Stimulated activated CD4-positive, alpha-beta T cell treated with anti-CD3 and anti-CD28 coated beads, Interleukin-15, amount 100 ng/mL, for 48 hours (primary cell): ENCODE measurements at places on chromosomes 11 and 22.

GRCh38 chr22:38353701-38354100 lies 36.5 kb upstream of the CSNK1E start:
- no peak for DNase-seq

DNA sequence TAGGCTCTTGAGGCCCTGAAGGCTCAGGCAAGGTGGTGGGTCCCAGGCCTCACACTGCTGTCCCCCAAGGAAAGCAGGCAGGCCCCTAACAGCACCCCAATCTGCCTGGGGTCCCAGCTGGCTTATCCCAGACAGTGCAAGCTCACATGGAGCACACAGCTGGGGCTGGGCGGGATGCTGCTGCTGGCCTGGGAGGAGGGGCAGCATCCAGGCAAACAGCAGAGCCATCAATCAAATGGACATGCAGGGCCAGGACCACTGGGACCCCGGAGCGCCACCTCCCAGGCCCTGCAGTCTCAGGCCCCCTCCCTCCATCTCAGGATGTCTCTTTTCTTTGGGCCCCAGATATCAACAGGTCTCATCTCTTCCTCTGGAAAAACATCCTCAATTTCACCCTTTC lies 140.3 kb downstream of the BRD1 start:
- DNase-seq, result no peak

DNA sequence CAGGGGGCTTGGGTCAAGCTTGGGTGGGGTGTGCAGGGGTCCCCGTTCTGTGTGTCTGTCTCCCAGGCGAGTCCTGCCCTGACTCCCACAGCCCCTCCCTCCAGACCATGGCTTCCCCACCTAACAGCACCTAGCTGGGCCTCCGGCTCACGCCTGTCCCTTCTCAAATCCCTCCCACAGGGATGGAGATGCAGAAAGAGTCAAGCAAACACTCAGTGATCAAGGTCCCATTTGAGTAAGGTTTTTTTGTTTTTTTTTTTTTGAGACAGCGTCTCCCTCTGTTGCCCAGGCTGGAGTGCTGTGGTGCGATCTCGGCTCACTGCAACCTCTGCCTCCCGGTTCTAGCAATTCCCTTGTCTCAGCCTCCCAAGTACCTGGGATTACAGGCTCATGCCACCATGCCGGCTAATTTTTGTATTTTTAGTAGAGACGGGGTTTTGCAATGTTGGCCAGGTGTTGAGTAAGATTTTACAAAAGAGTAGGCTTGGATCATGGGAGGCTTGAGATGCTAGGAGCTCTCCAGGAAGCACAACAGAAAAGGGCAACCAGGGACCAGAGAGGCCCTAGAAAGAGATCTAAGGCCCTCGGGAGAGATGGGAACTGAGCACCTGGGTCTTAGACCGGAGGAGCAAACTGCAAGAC lies 5.7 kb downstream of the APOBEC3D start:
- no peak for DNase-seq

DNA sequence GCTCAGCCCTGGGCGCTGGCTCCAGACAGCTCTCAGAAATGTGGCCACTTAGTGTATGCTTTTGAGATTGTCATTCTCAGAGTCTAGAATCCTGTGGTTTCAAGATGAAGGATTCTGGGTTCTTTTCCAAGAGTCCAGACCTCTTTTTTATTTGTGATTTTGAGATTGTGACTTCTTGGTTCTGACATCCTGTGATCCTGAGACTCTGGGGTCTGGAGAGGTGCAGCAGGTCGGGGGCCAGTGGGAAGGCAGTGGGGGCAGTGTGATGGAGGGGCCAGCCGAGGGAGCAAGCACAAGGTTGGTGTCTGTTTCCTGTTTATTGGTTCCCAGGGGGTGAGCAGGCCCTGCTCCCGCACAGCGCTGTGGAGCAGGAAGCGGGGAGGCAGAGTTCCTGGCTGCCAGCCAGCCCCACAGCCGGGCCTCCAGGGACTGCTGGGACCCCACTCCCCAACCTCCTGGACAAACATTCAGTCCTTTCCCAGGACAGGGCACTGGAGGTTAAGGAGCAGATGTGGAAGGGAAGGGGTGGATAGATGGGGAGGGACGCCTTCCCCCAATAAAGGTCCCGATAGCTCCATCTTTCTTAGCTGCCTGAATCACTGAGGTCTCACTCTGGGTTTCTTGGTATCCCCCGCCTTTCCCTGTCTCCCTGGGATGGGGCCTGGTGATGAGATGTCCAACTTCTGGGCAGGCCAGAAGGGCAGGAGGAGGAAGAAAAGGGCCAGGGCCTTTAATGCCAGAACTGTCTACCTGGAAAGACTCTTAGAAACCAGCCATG lies 13.7 kb downstream of the ARHGEF17 start:
- no peak for DNase-seq

- no peak for DNase-seq
Measured at GRCh38 chr11:95767498-95767897, 22.1 kb downstream of the FAM76B start.

DNA sequence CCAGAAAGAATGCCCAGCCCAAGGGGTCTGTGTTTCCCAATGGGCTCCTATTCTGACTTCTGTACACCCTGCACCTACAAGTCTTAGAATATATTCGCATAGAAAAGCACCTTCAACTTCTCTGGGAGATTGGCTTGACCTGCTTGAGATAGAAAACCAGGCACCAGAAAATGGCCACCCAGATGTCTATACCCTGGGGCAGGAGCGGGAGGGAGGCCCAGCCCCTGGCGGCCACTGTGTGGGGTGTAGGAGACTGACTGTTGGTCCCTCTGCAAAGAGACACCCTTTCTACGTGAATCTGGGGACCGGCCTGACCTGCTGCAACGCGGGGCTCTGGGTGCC lies 8.5 kb downstream of the DENND6B start:
- no peak for DNase-seq

DNA sequence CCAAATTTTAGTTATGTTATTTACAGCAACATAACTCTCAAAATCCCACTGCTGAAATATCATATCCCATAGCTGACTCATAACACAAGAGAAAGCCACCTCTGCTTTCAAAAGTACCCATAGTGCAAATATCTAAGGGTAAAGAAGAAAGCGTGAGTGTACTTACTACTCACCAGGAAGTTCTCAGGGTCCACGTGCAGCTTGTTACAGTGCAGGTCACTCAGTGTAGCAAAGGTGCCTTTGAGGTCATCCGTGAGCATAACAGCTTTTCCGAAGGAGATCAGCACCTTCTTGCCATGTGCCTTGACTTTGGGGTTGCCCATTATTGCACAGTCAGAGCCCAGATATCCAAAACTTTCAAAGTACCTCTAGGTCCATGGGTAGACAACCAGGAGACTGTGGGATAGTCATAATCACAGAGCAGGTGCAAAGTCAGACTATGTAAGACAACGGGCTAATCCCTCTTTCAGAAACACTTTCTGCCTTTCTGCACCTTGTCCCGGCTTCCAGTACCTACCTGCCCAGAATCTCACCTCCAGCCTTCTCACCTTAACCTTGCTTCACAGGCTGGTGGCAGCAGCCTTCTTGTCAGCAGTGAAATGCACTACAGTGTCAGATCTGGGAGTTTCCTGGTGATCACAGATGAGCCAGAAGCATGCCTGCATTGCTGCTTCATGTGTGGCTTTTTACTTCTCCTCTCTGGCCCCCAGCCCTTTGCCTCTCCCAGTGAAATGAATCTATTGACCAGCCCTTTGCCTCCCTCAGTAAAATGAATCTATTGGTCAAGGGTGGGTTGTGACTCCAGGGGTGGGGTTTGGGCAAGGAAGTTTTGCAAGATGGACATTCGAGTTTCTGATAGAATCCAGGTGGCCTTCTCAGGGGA lies 6.5 kb downstream of the HBG1 start:
- no peak for DNase-seq

- DNase-seq, result no peak
Measured at GRCh38 chr22:31734512-31734911, 15.4 kb downstream of the PRR14L start.

- no peak for DNase-seq
Measured at GRCh38 chr11:6260207-6260726, 629 bp downstream of the CCKBR start.

GRCh38 chr11:128405714-128406662 lies 181.4 kb downstream of the ETS1 start:
- DNase-seq, result no peak

GRCh38 chr11:12942157-12942556 lies 67.0 kb upstream of the RASSF10 start:
- DNase-seq, result no peak

GRCh38 chr22:44408829-44409192 lies 89.2 kb downstream of the RTL6 start:
- no peak for DNase-seq

DNA sequence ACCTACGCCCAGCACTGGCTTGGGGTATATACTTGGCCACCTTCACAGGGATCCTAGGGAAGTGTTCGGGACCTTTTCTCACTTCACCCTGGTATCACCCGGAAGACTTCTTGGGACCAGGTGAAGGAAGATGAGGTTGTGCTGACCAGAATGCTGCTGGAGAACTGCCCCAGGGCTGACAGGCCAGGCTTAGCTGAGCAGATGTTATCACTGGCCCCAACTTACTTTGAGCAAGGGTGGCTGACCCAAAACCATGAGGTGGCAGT lies 4.5 kb downstream of the FTH1 start:
- DNase-seq, result no peak

DNA sequence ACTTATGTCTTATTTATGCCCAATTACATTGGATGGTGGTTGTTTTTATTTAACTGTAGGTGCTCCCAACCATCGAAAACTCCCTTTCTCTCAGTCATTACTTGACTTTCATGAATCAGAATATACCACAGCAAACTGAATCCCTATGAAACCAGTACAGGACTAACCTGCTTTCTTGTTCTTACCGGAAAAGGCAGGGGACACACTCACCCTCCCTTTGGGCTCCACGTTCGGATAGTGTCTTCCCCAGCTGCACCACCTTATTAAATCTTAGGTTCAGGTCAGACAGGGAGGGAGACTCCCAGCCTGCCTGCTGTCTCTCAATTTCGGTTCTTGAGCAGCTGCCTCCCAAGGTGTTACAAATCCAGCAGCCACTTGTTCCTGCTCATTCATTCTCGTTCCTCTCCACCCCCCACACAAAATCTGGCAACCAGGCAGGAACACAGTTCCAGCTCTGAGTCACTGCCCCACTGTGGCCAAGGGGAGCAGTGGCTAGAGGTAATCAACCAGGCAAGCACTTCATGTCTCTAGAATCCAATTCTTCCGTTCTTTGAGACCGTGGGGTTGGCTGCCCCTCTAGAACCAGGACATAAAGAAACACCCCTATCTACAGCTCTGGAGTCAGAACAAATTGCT lies 133.0 kb downstream of the PLEKHA7 start:
- DNase-seq, result no peak

DNA sequence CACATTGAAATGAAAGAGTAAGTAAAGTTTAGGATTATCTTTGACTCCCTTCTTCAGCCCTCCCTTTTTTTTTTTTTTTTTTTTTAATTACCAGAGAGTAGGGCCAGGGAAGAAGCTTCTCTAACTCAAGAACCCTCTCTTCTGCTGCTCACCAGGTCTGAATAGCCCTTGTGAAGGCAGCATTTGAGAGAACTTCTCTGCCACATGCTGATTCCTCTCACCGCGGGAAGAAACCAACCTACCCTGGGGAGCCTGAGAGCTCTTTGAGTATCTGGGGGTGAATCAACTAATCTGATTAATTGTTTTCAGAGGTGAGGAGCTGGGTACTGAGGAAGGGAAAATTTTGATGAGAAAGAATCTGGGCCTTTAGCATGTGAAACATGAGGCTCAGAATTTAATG lies 434.5 kb upstream of the CCDC90B start:
- DNase-seq, result no peak

DNA sequence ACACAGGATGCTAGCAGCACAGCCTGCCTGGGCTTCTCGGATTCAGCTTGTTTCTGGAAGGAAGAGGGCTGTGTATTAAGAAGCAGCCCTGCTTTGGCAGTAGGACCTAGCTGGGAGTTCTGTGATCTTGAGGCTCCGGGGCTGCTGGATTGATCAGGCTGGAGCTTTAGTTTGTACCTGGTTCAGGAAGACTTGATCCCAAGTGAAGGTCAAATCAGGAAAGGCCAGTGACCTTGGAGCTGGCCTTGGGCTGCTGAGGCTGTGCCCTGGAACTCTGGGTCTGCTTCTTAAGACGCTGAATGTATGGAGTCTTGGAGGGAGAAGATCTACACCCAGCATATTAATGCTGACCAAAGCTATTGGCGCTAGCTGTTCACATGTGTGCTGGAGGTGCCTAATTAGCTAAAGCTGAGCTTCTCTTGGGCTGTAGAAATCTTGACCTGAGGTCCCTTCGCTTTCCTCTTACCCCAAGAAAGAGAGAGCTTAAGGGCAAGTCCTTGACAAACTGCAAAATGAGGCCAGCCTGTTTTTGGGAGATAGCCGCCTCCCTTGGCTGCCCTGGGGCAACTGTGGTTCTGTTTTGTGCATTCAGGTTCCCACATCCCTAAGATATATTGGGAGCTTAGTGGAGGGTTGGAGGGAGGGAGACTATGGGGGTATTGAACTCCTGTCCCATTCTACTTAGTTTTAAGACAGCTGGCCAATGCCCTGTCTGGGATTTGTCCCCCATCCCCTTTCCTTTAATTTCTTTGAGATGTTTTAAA lies 135.9 kb downstream of the DBX1 start:
- DNase-seq, result no peak

DNA sequence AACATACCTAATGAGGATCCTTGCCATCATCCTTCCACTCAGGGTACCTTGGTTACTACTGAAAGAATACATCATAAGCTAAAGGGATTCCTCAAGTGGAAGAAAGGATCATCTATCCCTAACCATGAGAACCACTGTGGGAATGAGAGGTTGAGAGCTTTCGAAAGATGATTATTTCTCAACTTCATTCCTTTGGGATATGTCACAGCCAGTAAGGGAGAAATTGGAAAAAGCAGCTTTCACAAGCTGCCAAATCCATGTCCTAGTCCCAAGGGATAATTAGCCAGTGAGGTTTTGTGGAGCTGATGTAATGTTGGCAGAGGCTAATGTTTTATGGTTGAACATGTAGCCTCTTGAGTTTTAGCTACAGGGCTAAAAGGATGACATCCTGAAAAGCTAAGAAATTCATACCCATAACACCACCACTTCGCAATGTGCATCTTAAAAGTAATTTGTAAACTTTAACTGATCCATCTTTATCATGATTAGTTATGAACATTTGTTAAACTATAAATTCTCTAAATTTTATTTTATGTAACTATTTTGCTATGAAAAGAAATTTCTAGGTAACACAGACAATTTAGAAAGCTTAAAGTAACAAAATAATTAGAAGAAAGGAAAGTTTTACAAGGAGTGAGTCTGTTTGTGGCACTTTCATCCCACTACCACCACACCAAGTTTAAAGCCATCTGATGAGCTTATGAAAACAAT lies 123.9 kb downstream of the MRTFA start:
- no peak for DNase-seq
